CD4-positive, alpha-beta T cell treated with Interferon alpha-2 for 1 hour (primary cell): ENCODE measurements at places on chromosomes 3 and 15.
A peak's percentile ranks its signal among the peaks of the same experiment; 100 is the strongest.

DNA sequence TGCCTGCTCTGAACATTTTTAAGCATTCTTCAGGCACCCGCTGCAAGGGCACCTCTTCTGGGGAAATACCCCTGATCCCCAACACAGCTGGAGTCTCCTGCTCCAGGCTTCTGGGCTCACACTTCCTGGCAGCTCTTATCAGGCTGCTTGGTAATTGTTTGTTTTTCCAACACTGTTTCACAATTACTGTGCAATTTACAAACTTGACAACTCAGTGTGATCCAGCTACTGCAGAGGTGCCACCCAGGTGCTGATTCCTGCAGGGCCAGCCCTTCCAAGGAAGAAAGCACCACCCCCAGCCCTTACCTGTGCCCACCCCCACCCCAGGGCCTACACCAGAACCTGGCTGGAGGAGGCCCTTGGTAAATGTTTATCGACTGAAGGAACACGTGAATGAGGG is 66.5 kb downstream of the MAGEF1 start:
- DNase-seq = no peak

GRCh38 chr3:96347289-96347688 is 467.1 kb upstream of the EPHA6 start:
- no peak for DNase-seq

DNA sequence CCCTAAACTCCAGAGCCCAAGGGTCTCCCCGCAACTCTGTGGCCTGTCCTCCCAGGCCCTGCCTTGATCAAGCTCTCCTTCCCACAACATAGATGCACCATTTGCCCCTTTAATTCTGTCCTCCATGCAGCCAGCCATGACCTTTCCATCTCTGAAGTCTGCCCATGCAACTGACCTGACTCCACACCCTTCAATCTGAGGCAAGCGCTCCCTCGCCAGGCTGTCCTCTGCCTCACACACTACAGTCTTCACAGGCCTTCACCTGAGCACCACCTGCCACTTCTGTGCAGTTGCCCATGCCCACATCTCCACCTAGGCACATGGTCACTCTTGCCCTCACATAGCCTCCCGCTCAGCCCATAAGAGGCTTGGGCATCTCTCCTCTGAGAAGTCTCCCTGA is 244.0 kb downstream of the OCA2 start:
- DNase-seq = no peak

- DNase-seq = no peak
Measured at GRCh38 chr3:126644615-126645014, 10.3 kb downstream of the TXNRD3 start.

- DNase-seq = no peak
Measured at GRCh38 chr3:122810734-122811133, 15.9 kb downstream of the SLC49A4 start.

- DNase-seq = no peak
Measured at GRCh38 chr3:2921452-2921851, 188.7 kb downstream of the IL5RA start.

GRCh38 chr3:118729546-118729945 is 305.1 kb downstream of the IGSF11 start:
- DNase-seq = no peak

DNA sequence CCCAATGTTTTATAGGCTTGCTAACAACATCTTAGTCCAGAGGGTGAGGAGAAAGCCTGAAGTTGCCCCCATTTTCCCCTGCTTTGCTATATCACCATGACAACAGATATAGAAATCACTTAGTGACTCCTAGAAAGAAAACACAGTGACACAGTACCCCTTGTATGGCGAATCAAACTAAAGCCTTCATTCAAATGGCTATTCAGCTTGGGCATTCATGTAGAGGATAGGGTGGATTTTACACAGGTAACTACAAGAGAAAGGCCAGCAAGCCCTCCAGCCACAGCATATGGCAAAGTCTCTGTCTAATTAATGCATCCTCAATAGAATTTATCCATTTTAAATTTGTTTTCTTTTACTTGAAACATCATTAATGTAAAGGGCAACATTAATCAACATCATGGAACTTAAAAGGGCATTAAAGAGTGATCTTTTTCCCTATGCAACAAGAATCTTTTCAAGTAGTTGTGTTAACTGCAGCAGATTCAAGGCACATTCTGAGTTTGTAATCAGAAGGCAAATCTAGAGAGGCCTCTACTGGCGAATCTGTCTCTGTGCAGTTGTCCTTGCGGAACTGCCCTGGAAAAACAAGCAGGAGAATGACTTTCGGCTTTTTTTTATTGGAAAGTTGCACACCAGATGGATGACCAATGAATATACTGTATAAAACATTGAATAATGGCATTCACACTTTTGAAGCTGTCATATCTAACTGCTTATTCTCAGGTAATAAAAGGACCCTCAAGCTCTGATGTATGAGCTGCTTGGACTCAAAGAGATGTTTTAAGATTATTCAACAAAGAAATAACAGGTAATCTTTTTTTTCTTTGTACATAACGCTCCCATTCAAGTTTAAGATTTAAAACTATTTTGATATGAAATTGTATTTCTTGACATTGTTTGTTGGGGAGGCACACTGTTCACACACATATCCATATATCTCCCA is 621.7 kb upstream of the AGTR1 start:
- DNase-seq = no peak

DNA sequence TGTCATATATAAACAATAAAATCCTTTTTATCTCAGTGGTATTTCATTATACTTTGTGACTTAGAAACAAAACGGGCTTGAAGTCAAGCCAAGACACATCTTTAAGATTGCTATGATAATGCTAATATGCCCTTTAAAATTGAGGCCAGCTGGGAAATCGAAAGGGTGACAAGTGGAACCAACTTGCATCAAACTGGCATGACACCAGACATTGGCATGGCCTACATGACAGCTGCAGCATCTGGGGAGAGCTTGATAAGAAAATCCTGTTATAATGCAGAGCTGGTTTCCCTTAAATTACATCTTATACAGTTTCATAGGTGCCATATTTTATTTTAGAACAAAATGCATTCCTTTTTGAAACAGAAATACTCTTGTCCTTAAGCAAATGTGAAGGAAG is 325.2 kb downstream of the ZBBX start:
- no peak for DNase-seq

GRCh38 chr15:25184356-25185155 is 229.8 kb downstream of the SNRPN start:
- DNase-seq = no peak

- DNase-seq = no peak
Measured at GRCh38 chr3:62110443-62111225, 262.7 kb downstream of the FEZF2 start.

DNA sequence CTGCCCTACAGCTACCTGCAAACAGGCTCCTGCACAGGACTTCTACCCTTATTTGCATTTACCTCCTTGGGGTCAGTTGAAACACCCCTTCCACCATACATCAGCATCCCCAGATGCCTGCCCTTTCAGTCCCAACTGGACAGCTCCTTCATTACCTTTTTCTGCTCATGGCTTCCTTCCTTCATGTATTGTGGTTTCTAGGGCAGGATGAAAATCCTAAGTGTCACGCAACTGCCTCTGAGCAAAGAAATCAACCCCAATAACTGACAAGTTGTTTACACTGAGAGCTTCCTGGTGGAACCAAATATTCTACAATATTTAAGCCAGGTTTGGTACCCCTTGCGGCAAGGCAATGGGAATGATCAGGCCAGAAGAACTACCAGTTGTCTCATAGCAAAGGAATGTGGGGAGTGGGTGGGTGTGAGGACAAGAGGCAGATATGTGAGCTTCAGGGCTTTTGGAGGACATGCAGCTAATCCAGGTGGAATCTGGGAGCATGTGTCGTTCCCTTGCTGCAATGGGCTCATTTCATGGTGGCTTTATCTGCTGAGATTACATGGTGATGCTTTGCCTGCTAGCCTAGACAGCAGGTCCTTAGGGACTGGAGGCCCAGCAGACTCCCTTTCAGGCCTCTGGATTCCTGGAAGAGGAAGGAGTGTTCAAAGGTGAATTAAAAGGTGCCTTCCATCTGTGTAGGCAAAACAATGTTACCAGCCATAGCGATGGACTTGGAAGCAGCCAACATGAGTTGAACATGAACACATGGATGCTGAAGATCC is 34.9 kb downstream of the PPCDC start:
- no peak for DNase-seq

GRCh38 chr15:93645594-93645993 is 556.6 kb upstream of the RGMA start:
- no peak for DNase-seq

GRCh38 chr3:50862221-50862620 is 187.5 kb downstream of the DOCK3 start:
- DNase-seq = no peak

DNA sequence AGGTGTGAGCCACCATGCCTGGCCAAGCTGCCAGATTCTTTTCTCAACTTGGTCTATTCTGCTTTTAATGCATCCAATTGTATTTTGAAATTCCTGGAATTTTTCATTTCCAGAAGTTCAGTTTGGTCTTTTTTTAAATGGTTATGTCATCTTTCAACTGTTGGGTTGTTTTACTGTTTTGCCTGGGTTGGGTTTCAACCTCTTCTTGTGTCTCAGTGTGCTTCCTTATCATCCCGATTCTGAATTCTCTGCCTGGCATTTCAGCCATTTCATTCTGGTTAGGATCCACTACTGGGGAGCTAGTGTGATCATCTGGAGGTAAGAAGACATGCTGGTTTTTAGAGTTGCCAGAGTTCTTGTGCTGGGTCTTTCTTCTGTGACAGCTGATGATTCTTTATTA is 61.5 kb downstream of the LRRC49 start:
- no peak for DNase-seq

DNA sequence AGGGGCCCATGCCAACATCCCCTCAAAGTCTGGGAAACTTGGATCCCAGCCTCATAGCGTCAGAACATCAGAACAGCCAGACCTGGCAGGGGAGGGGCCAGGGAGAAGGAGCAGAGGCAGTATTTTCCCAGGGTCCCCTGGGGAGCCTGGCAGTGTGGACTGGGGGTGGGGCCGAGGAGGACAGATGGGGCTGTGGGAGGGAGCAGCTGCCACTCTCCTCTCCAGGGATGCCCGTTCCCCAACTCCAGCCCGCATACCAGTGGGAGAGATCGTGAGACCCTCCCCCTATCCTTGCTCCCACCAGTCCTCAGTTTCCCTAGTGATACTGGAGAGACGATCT is 6.5 kb upstream of the DNAJB8 start:
- DNase-seq = no peak

GRCh38 chr3:149600634-149601033 is 57.2 kb downstream of the WWTR1 start:
- DNase-seq = no peak

- peak; percentile 19 for DNase-seq
Measured at GRCh38 chr3:50430191-50430590, 70.9 kb upstream of the TMEM115 start.

DNA sequence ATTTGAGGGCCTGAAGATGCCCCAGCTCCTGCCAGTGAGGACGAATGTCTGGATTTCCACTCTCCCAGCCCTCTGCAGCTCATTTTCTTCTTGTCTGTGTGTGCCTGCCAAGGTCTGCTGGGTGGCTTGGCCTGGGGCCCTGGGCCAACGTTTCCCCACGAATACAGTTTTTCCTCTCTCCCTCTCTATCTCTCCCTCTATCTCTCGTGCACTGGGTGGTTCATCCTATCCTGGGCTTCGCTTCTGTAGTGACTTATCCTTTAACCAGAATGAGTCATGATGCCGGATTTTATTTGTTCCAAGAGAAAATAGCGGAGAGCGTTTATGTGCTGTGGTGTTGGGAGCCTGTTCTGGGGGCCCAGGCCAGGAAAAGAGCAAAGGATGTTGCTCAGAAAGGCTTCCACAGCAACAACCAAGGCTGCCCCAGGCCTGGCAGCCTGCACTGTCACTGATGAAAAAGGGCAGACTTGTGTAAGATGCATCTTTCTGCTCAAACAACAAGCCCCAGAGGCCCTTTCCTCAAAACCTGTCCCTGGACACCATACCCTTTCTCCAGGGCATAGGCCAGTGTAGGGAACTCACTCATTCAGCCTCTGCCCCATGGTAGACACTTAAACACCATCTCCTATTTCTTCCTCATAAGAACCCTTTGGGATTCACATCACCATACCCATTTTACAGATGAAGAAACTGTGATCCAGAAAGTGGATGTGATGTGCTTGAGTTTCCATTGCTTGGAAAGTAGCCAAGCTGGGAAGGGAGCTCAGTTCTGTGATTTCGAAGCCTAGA is 47.3 kb downstream of the ITGA11 start:
- DNase-seq = no peak

- DNase-seq = no peak
Measured at GRCh38 chr3:153944084-153944483, 177.1 kb upstream of the ARHGEF26 start.

- no peak for DNase-seq
Measured at GRCh38 chr15:42623951-42624350, 48.5 kb downstream of the STARD9 start.

GRCh38 chr3:73718326-73719110 is 93.8 kb upstream of the PDZRN3 start:
- no peak for DNase-seq

DNA sequence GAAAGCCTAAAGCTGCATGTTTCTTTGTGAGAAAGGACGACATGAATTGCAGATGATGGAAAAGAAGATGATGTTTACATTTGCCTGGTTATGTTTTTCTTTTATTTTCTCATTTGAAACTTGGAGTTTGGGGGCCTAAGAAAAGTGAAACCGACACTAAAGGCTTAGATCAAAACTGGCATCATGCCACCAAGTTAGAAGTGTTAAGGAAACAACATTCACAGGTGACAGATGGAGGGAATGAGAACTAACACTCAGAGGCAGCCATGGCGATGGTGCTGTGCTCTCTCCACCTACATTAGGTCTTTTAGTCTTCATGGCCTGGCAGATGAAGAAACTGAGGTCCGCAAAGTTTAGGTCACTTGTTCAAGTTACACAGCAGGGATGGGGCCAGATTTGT is 923.6 kb downstream of the TUSC7 start:
- no peak for DNase-seq
